ENCODE measurements at places on chromosomes 12 and 14.

GRCh38 chr14:36505181-36505815, 14.7 kb downstream of the NKX2-1 start:
- DNase-seq: no peak

DNA sequence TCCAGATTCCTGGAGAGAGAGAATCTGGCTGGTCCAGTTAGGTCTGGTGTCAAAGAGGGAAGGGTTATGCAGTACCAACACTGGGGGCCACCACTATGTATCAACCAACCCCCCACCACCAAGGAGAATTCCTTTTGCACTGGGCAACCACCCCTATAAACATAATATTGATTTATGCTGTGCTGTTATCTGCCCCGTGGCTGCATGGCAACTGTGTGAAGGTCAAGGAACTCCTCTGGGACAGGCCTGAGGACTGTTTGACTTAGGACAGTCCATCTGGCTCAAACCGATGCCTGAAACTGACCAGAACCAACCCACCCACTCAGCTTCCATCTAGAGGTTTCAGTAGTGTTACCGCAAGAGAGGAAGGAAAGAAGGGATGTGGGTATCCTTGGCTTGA, 20.5 kb downstream of the PLEKHH1 start:
- DNase-seq: no peak

- DNase-seq: no peak
Observed at GRCh38 chr12:47556261-47557030, 149.4 kb downstream of the RPAP3 start.

GRCh38 chr14:43476822-43477221, 1030.3 kb downstream of the FSCB start:
- DNase-seq: no peak

DNA sequence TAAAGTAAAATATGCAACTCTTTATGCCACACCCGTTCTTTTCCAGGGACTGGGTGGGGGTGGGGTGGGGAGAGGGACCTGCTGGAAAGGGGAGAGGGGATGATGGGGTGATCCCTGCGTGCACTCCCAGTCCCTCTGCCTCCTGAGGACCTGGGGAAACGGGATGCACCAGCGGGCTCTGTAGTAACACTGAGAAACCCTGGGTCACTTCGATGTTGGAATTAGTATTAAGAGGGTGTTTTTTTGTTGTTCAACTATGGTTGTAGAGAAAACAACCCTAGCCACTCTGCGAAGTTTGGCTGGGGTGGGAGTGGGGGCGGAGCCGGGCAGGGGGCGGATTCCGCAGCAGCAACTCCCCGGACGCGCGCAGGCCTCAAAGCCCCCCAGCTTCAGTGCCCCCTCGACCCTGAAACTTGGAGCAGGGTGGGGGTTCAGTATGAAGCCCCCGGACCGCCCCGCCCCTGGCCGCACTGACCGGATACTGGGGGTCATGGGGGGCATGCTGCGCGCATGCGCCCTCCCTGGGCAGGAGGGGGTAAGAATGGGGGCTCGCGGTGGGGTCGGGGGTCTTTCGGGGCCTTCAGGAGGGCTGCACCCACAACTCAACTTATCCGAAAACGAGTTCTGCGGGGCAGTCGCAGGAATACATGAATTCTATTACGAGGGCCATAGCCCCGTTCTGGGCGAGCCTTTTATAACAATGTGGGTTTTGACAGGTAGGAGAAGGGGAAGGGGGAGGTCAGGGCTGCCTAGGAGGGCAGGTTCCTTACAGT, 1.3 kb upstream of the ARHGEF25 start:
- DNase-seq: no peak

GRCh38 chr14:102215071-102215470, 75.4 kb downstream of the WDR20 start:
- DNase-seq: no peak

GRCh38 chr14:73162251-73162650, 25.9 kb downstream of the PSEN1 start:
- DNase-seq: no peak

Measured in HuH-7.5 (cell line).